ENCODE measurements at places on chromosomes 1 and 21.

- DNase-seq: no peak
Measured at GRCh38 chr1:18555036-18555435, 74.3 kb downstream of the KLHDC7A start.

DNA sequence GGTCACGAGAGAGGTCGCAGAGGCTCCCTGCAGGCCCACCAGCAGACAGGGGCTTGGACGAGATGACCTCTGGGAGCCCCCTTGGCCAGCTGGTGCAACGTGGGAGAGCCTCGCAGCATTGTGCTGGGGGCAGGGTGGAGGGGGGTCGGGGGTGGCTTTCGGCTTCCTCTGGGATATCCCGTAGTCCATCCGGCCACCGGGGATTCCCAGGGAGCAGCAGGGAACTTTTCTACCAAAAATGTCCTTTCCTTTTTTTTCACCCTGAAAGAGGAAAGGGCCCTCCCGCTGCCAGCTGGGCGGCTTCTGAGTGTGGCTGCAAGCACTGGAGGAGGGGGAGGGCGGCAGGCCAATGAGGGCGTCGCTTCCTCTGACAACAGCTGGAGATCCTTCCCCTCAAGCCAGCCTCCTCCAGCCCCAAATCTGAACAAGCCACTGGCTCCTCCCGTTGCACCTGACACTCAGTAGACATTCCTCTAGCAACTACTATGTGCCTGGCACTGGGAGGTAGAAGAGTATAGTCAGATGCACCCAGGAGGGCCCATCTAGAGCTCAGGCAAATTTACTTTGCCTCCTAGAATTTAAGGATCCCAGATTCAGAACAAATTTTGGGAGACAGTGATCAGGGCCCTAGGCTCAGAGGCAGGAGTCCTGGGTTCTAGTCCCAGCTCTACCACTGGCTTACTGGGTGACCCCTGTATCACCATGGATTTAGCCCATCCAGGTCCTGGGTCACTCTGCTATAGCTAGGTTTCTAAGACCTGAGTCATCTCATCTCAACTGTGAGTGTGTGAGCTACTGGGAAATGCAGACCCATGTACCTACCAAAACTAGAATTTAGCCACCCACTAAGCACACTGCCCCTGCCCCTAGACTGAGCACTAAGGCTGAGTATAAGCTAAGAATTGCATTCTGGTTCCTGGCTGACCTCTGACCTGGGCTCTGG is 2.7 kb downstream of the MOB3C start:
- no peak for DNase-seq

DNA sequence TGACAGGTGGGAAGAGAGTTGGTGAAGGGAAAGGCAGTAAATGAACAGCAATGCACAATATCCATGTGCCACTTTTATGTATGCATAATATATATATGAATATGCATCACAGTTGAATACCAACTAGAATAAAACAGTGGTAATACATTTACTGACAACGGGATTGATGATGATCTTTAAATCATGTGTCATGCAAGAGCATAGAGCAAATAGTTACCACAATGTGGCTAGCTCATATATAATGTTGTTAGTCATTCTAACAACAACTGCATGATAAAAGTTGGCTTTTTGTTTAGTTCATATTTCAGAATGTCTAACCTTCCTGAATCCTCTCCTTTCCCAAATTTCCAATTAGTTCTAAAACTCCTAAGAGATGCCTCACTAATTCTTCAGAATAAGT is 46.4 kb downstream of the GORAB start:
- DNase-seq: no peak

DNA sequence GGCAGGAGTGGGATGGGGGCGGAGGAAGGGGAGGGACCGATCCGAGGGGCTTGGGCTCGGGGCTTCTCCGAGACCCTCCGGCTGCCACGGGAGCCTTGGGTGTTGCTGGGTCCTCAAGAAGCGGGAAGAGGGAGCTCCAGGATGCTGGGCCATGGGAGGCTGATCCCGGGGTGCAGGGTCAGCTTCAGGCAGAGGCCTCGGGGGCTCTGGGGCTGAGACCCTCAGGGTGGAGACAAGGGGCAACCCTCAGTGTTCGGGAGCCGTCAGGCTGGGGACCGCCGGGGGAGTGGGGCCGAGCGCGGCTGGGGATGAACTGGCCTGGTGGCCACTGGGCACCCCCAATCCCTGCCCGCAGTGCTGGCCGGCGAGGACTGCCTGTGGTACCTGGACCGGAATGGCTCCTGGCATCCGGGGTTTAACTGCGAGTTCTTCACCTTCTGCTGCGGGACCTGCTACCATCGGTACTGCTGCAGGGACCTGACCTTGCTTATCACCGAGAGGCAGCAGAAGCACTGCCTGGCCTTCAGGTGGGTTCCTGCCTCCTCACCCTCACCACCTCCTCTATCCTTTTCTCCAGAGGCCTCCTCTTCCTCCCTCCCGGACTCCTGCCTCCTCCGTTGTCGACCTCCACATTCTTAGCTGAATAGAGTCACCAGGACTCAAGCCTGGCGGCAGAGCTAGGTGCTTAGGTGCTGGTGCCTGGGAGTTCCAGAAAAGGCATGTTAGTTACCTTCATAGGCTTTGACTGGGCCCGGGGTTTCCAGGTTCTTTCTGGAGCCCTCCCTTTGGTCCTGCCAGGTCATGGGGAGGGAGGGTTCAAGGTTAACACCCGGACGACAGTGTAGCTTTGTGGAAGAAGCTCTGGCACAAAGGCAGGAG is 631 bp downstream of the SHISA4 start:
- no peak for DNase-seq

DNA sequence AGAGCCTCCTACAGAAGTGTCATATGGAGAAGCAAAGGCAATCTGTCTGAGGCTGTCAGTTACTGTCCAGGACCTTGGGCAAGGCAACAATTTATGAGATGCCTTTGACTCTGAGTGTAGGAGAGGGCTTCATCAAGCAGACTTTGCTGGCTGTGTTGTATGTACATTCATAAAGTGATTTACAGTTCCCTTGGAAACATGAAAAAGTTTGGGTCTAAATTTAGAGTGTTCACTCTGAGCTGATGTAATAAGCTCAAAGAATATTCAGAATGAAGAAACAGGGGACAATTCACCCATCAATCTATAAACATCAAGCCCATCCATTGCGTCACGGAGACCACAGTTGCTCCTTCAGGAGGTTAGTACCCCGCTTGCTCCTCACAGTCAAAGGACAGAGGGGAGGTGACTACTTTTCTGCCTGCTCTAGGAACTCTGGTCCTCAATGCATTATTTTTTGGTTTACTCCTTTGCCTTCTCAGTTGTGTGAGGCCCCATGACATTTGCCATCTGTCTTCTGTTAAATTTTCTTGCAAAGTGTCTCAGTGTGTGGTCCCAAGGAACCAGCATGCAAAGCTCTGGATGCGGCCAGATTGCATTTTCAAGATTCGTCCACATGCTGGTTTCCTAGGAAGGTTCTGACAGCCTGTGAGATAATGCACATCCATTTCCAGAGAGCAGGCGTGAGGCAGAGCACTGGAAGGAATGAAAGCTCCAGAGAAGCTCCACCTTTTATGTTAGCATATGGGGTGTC is 241.1 kb upstream of the KIAA0040 start:
- DNase-seq: no peak

DNA sequence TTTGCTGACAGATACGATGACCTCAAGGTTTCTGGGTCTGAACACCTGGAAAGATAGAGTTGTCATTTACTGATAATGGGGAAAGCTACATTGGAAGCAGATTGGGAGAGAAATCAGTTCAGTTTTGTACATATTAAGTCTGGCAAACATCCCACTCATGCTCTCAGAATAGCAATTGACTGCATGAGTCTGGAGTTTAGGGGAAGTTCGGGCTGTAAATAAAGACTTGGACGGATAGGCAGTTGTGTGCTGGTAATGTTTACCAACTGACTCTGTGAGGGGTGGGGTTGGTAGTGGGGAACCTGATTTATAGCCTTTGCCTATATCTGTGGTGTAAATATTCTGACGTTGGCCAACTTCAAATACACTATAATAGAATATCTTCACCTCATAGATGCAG is 4.0 kb downstream of the H6PD start:
- no peak for DNase-seq

GRCh38 chr1:125119024-125119441 is 3934.3 kb downstream of the SRGAP2C start:
- DNase-seq: no peak

GRCh38 chr1:17606826-17607440 is 67.4 kb downstream of the ARHGEF10L start:
- no peak for DNase-seq

DNA sequence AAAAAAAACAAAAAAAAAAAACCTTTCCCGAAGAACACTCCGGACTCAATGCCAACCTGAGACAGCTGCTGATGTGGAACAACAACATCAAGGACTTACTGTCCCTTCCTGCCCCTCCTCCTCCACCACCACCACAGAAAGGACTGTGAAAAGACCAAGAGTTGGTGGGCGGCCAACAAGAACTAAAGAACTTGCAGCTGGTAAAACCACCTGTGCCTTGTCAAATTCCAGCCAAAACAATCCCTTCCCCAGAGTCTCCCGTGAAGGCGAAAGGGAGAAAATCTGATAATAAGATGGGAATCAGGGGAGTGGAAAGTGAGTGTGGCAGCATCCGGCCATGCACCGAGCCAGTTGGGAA is 88.9 kb downstream of the PROX1 start:
- DNase-seq: no peak

- DNase-seq: no peak
Measured at GRCh38 chr21:45596704-45597318, 46.7 kb upstream of the PCBP3 start.

DNA sequence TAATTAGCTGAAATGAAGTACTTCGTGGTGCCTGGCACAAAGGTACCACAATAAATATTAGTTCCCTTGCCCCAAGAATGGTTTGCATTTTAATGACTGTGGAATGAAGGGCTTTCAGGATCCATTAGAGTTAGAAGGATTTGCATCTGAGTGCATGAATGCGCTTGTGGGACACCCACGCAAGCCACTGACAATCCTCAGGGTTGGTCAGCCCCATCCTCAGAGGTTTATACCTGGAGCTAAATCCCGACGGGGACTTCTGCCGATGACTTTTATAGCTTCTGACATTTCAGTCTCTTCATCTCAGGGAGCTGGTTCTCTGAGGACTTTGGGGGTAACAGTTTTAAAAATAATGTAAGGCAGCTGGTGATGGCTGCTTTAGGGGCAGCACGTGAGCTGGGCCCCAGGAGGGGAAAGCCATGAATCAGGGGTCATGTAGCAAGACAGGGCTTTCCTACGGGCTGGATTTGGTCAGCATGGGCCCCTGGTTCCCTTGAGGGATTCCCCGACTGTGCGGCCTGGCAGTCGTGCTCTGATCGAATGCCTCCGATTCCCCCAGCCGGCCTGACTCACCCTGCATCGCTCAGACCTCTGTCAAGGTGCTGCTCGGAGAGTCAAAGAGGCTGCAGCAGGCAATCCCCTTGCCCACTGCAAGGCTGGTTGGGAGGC is 20.8 kb upstream of the IL10 start:
- no peak for DNase-seq

DNA sequence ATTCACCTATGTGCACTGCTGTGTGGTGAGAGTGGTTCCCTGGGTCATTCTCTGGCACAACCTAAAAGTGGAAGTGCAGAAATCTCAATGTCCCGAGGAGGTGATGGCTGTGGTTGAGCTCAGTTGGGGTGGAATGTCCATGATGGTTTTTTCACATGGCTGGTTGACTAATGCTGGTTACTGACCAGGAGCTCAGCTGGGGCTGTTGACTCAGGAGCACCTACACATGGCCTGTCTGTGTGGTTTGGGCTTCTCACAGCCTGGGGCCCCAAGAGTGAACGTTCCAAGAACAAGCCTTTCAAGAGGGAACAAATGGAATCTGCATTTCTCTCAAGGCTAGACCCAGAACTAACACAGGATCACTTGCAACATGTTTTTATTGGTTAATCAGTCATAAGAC is 6.4 kb upstream of the KANK4 start:
- no peak for DNase-seq

- no peak for DNase-seq
Measured at GRCh38 chr1:168719306-168720111, 9.5 kb downstream of the DPT start.

DNA sequence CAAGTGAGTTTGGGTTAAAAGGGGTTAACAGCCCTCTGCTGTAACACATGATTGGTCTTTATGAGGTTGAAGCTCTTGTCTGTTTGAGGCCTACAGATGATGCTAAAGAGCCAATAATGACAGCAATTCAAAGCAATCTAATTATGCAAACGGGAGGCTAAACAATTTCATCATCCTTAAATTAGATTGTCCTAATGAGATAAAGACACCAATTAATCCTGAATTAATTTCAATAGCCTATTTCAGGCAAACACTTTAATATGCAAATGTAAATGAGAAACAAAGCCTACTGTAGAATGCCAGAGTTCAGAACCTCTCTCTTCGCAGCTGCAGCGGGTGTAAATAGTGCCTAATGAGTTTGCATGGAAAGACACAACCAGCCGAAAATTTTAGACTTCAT is 504.7 kb upstream of the PBX1 start:
- no peak for DNase-seq

Measured in AG04449 (cell line).